ENCODE measurements at places on chromosomes 5 and 9. TPM values are rescaled to one million over a fixed set of nuclear protein-coding genes. Genes with fewer than 3 reads are reported as not detected.

Gene PNPLA7
- 3.9 TPM for total RNA-seq

Gene TLX3
- 0.23 TPM for total RNA-seq

Gene TAF1L
- total RNA-seq = not detected

Gene SOWAHA
- not detected for total RNA-seq

Gene PCDHB8
- 9.2 TPM for total RNA-seq

Gene FAM53C
- 49.5 TPM for total RNA-seq

Gene TRIM14
- total RNA-seq = 0.97 TPM

Gene TLR4
- 7.9 TPM for total RNA-seq

Gene SOX30
- total RNA-seq = 0.15 TPM

GRCh38 chr5:113574417-113574816 lies 60.9 kb downstream of the YTHDC2 start:
- DNase-seq = no peak

- no peak for DNase-seq
These were observed 9.2 kb upstream of the RARS1 start for GRCh38 chr5:168477060-168477459.

DNA sequence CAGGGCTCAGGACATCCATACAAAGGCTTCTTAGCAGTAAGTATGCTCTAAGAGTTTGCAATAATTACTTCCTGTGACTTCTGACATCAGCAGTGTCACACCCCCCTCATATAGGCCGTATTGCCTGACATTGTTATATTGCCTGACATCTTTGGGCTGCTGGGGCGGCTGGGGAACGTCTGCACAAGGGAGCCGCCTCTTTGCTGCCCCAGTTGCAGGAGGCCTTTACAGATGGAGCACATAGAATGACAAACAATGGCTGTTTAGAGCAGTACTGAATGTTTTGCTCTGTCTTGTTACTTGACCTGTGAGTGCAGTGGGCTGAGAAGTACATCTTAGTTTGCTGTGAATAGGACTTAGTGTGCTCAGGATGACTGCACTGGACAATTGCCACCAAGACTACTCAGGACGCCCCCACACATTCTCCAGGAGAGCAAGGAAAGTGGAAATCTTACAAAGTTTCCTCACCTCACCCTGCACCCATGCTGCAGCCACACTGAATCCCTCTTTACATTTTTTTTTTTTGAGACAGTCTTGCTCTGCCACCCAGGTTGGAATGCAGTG lies 65.4 kb upstream of the SPOCK1 start:
- DNase-seq = no peak

DNA sequence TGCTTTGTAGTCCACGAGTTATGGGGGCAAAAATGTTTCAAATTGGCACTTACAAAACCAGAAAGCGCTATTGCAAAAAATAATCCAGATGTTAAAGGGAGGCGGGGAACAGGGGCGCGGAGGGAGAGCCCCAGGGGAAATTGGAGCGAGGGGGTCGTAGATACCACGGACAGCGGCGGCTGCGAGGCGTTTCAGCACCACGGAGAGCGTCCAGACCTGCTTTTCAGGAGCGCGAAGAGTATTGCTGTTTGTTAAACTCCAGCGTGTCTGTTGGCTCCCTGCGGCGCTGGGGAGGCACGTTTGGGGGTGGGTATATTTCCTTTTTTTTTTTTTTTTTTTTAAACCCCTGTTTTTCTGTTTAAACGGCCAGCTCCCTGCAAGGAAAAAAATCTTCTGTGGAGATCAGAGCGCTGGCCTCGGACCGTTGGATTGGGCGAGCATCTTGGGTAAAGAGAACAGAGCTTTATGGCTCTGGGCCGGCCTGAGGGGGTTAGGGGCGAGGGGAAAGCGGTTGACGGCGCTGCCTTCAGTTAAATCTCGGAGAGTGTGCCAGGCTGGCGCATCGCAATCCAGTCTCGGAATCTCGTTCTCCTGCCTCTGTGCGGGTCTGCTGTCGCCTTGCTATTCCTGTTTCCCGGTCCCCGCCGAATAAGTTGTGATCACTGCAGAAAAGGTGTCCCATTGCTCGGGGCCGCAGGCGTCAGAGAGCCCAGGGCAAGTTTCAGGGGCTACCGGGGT lies at the start of gene GLRA1:
Gene GLRA1 (minus strand): TSS at position 288 of the 738 bp plus-strand sequence. CDS start 302 bp downstream, outside the sequence.
- DNase-seq = peak; percentile 77

DNA sequence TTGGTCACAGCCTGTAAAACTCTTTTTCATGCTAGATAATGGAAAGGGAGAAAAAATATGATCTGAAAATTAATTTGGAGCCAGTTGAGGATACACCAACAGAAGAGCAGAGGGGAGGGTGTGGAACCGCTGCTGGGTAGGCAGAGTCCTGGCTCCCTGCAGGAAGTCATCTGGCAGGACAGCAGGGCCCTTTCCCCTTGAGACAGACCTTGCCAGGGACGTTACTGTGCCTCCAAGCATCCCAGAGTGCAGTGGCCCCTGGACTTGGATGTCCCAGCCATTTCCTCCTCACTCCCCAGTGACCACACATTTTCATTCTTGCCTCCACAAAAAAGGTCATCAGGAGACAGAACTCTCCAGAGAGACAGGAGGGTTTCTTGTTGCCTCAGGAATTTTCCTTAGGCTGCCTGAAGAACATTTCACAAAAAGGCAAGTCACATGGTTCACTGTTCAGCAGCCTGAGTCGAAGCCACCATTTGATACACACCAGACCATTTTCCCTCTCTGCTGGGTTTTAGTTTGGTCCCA lies 5.9 kb downstream of the TRPM3 start:
- DNase-seq = no peak

DNA sequence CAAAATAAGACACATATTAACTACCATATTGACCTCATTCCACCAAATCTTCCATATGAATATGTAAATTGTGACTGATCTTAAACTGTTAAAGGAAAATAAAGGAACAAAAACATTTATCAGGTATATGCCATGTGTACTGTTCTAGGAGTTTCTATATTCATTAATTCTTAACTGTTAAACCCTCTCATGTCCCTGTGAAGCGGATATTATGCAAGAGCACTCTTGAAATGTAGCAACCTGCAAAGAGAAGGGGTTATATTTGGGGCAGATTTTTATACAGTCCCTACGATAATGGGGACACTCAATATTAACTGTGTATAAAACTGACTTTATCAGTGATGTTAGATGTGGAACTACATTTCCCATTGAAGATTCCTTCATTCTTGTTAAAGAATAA lies 184.9 kb upstream of the OR13F1 start:
- DNase-seq = no peak

GRCh38 chr5:136109453-136110135 lies 23.1 kb upstream of the SMAD5 start:
- no peak for DNase-seq

DNA sequence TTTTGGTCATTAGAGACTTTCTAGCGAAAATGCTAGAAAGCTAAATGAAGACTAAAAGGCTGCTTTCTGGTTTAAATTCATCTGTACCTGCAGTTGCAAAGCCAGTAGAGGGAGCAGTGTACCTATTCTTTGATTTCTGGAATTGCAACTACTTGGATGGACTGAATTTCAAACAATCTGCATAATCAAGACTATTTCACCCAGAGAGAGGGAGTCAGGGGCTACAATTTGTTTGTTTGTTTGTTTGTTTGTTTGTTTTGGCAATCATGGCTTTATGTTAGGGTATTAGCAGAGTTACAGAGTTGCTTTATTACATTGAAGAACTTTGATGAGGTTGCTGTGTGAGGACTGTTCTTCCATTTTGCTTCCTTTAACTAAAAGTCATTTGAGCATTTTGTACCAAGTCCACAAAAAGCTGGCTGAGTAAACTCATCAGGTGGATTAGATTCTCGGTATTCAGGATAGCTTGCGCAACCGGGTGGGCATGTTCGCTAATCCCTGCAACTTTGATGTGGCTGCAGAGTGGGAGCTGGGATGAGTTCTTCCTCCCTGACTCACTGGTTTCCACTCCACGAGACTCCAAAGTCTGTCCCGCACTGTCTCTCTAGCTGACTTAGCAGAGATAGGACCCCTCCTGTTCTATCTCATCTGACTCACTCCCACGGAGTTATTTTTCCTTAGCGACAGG lies 80.0 kb upstream of the TUT7 start:
- peak; percentile 22 for DNase-seq

DNA sequence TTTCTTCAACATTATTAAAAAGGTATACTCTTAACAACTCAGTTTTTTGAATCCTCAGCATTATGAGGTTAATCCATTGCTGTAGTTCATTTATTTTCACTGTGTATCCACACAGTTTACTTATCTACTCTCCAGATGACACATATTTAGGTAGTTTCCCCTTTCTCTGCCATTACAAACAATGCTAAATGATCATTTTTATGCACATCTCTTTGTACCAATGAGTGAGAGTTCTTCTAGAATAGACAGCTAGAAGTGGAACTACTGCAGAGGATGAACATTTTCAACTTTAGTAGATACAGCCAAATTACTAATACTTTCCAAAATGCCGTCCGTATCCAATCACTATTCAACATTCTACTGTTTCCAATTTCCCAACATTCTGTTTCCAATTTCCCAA lies 11.5 kb downstream of the AFF4 start:
- DNase-seq = no peak

- DNase-seq = no peak
These were observed 3.7 kb upstream of the CD274 start for GRCh38 chr9:5446451-5447236.

DNA sequence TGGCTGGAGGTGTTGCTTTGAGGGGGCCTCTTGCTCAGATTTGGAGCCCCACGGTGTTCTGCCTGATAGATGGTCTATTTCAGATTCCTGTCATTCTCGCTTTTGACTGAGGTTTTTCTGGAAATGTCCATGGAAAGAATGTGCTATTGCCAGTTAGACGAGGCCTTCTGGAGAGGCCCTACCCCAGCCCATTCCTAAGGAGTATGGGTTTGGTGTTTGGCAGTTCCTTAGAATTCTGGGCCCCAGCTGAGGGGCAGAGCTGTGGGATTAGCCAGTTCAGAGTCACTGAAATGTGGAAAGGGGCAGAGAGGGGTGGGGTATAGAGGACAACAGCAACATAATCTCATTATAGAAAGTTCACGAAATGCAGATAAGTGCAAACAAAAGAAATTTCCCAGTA lies 50.5 kb downstream of the GALNT10 start:
- no peak for DNase-seq
